ENCODE measurements at places on chromosomes 1 and 21.

- DNase-seq = no peak
These were observed 61.4 kb upstream of the TLR5 start for GRCh38 chr1:223204424-223204823.

DNA sequence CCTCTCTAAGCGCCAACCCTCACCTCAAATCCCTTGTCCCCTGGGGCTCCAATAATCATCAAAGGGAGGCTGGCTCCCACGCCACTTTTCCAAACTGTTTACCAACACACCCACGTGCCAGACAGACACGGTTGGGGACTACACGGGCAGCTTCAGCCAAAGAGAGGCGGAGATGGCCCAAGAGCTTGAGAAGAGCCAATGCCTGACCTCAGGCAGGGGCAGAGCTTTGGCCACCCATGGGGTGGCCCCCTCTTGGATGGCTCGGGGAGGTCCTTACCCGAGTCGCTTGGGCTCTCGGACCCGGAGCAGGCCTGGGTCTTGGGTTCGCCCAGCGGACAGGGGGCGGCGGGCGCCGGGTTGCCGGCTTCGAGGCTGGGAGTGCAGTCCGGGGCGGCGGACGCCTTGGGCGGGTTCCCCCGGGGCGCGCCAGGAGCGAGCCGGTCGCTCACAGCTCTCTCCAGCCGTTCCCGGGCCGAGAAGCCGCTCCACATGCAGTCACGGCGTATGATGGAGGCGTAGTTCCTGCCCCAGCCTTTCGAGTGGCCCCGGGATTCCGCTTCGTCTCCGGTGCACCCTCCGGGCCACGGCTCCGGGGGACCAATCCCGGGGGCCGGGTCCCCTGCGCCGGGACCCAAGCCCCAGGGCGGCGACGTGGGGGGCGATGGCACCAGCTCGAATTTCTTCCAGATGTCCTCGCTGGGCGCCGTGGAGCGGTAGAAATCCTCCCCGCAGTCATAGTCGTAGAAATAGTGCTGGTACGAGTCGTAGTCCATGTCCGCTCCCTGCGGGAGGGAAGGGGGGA is 854 bp downstream of the MYCL start:
- peak; percentile 12 for DNase-seq

- no peak for DNase-seq
These were observed 71.0 kb upstream of the ZP4 start for GRCh38 chr1:237961754-237962153.

DNA sequence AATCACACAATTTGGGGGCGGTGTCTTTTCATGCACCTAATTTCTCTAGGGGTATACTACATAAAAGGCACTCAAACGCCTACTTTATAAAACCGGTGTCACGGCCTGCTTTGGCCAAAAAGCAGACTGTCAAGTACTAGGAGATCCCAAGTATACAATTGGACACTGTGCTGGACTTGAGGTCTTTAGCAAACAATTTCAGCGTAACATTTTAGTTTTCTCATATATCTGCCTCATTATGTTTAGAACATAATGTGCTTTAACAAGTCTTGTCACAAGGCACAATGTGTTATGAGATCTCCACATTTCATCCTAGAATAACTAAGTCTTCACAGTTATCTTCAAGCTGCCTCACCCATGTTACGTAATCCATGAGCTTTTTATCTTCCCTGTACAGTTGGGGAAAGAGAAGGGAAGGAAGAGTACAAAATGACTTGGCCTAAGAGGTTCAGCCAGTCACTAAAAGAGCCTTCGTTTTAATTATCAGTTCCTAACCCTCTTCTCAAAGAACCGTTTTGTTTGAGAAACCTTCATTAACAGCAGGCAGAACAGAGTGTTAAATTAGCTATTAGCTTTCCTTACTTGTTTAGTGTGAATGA is 1.7 kb downstream of the SSX2IP start:
- DNase-seq = no peak

- DNase-seq = no peak
These were observed 11.1 kb upstream of the FABP3 start for GRCh38 chr1:31383967-31384366.

GRCh38 chr1:70227439-70227838 is 6.3 kb downstream of the SRSF11 start:
- DNase-seq = no peak

DNA sequence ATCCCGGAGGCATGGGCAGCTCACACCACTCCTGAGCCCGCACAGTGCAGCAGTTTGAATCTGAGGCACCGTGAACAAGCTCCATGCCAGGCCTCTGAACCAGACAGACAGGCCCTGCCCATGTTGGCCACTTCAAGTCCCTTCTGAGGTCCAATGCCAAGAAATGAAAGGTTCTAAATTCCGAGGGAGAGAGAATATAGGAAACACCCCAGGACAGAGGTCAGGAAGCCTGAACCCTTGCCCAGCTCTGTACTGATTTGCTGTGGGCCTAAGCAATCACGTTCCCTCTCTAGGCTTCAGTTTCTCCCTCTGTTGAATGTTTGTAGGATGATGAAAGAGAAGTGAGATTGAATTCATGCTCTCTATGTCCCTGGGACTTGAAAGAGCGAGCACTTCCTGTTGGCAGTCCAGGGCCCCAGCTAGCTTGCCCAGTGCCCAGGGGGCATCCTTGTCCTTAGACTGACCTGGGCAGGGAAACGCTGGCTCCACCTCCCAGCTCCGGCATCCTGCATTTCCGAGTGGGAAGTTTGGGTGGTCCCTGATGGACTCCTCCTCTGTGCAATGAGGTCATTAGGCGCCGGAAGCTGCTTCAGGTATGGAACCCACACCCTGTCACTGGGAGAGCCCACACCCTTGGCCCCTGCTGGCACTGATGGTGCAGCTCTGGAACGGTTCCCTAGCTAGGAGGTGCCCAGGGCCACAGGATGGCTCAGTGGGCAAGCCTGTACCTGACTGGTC is 242.4 kb upstream of the TMEM51 start:
- DNase-seq = no peak

DNA sequence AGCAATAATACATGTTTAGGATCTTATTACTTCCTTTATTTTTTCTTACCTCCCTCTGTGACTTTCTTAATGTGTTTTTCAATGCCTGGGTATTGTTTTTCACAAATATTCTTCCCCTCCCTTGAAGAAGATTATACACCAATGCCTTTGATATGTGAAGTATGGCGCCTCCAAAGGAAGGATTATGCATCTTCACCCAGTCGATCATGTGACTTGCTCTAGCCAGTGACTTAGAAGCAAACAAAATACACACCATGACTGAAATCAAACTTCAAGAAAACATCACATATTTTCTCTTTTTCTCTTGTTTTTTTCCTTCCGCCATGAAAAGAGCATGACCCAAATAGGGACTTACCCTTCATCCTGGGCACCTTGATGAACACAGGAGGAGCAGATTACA is 297.1 kb downstream of the NCAM2 start:
- DNase-seq = no peak

DNA sequence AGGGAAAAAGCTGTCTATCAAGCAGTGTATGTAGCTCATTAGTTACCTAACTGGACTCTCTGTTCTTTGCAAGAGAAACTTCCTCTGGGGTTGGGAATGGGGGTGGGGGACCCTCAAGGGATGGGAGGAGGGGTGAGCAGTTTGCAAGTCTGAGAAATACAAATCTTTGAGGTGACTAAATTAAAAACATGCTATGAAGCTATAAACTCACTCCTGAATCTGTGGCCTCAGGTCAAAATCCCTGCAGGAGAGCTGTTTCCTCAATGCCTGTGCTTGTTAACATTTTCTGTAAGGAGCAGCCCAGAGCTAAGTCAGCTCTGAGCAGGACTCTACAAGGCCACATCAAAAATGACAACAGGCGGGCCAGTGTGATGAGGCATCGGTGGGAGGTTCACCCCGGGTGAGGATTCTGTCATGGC is 32.8 kb upstream of the PTPRC start:
- DNase-seq = no peak

GRCh38 chr1:107105914-107106313 is 34.9 kb upstream of the NTNG1 start:
- no peak for DNase-seq

DNA sequence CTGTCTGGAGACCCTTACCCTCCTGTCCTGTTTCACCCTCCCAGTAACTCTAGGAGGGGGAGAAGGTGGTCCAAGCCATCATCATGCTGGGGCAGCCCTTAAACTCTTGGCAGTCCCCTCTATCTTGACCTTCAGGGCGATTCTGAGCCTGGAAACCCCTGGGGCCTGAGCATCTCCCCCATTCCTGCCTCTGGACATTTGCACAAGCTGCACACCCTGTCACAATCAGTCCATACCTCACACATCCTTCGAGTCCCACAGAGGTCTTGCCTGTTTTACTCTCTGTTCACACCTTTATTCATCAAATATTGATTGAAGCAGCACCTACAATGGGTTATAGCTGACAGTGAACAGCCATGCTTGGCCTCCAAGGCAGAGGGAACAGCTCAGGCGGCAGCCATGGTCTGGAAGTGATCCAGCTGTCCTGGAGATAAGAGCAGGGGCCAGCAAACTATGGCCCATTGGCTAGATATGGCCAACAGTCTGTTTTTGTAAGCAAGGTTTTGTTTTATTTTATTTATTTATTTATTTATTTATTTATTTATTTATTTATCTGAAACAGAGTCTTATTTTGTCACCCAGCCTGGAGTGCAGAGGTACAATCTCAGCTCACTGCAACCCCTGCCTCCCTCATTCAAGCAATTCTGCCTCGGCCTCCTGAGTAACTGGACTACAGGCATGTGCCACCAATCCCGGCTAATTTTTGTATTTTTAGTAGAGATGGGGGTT is 7.1 kb upstream of the FAM131C start:
- DNase-seq = no peak

Measured in T-helper 17 cell (primary cell).